Activated CD8-positive, alpha-beta T cell treated with anti-CD3 and anti-CD28 coated beads for 36 hours (primary cell): ENCODE measurements at places on chromosomes 1 and 21. TPM values are rescaled to one million over a fixed set of nuclear protein-coding genes. Genes with fewer than 3 reads are reported as not detected.

DNA sequence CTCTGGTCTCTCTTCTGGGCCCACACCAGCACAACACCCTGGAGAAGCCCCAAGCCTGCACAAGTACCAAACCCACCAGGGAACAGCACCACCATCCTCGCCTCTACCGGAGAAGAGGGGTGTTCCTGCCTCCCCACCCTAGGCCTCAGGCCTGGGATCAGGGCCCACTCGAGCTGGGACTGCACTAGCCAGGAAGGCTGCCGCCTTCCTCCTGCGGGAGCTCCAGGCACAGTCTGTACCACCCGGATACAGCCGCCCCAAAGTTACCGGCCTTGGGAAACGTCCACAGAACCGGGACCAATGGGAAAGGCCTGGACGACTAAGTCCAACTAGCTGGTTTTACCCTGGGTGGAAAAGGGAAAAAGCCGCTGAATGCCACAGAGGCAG is 3.4 kb downstream of the TAL1 start:
- DNase-seq: no peak

GRCh38 chr1:173663159-173663558 is 6.5 kb downstream of the ANKRD45 start:
- DNase-seq: no peak

Gene C1orf115
- total RNA-seq: 0.13 TPM

Gene HMCN1
- total RNA-seq: not detected

Gene PPIE
- total RNA-seq: 71.7 TPM

Gene OSCP1
- total RNA-seq: 1.5 TPM
